ENCODE measurements at places on chromosomes 5 and 9.

DNA sequence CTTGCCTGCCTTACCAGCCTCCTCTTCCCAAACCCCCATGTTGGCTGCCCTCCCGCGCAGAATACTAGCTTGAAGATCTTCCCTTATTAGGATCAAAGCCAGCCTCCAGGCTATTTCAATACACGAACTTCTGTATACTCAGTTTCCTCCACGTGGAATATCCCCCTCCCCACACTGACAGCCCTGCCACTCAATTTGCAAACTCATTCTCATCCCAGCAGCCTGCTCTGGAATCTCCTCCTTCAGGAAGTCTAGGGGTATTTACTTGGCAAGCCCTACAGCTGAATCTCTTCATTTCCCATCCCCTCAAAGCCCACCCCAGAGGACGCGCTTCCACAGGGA lies 157.0 kb upstream of the SMIM23 start:
- no peak for DNase-seq

GRCh38 chr5:38680094-38680825 lies 123.8 kb upstream of the LIFR start:
- DNase-seq = no peak

GRCh38 chr9:37218800-37219425 lies 98.5 kb downstream of the ZCCHC7 start:
- DNase-seq = no peak

- peak; percentile 27 for DNase-seq
Measured at GRCh38 chr5:132747616-132748440, 602 bp downstream of the CCNI2 start.

DNA sequence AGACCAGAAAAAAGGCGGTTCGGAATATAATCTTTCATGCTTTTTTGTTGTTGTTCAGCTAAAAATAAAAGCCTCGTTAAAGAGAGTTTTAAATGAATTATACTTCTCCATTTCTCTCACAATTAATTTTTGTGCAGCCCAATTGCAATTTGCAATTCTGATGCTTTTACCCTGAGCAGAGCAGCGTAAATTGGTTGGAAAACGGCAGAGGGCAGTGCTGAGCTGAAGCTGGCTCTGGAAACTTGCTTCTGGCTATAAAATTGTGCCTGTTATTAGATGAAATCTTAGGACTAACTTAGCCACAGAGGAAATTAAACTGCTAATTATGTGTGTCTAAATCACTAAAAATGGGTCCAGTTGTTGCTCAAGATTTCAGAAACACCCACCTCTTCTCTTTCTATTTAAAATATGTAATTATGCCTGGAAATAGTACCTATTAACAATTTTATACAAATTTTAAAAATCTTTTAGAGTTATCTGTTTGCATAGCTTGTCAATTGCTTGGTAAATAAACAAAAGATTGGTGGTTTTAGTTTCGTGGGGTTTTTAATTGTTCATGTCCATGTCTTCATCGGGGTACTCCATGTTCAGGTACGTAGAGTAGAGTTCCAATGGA lies 441.8 kb upstream of the TLE4 start:
- peak; percentile 1 for DNase-seq

DNA sequence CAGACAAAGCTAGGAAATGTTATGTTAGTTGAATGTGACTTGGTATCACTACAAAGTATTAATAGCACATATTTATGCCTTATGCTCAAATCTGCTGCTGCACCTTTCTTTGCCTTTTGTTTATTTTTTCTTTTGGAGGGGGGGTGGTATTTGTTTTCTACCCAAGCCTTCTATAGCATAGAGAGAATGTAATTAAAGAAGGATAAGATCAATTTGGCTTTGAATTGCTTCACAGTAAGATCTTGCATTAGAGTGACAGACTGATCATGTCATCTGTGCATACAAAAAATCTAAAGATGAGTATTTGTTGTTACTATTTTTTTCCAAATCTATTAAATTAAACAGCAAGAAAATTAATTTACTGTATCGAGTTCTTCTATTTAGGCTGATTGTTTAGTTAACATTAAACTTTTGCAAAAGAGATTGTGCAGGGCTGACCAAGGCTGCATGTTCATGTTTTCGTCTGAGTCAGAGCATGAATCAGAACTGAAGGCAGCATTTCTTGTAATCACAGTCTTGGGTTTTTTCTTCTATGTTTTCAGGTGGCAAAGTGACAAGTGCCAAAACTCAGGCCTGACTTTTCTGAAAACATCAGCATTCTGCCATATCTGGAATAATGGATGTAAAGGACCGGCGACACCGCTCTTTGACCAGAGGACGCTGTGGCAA lies 1007.1 kb upstream of the WWC1 start:
- DNase-seq = no peak

GRCh38 chr9:82456642-82457041 lies 468.1 kb downstream of the SPATA31D1 start:
- no peak for DNase-seq

- peak; percentile 74 for DNase-seq
Measured at GRCh38 chr9:109817846-109818472, 38.0 kb downstream of the PALM2AKAP2 start.

GRCh38 chr5:14250084-14250695 lies 107.0 kb downstream of the TRIO start:
- no peak for DNase-seq

GRCh38 chr5:131932235-131932634 lies 13.2 kb downstream of the MEIKIN start:
- no peak for DNase-seq

DNA sequence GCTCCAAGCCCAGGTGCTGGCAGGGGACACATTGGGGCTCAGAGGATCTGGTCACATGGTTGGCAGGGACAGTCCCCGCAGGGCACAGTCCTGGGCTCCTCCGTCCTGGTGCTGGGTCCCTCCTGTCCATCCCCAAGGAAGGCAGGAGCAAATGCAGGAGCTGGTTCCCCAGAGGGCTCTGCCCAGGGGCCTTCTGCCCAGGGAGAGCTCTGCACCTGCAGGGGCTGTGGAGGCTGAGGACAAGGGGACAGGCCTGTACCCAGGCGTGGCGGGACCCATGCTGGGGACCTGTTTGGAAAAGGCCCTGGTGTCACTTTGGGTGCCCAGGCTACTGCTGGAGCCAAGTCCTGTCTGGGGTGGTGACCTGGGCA lies 7.2 kb downstream of the SPATA31E1 start:
- DNase-seq = no peak

- DNase-seq = peak; percentile 4
Measured at GRCh38 chr5:112329419-112330090, 89.5 kb downstream of the EPB41L4A start.

GRCh38 chr9:82188817-82189216 lies 200.2 kb downstream of the SPATA31D1 start:
- no peak for DNase-seq

DNA sequence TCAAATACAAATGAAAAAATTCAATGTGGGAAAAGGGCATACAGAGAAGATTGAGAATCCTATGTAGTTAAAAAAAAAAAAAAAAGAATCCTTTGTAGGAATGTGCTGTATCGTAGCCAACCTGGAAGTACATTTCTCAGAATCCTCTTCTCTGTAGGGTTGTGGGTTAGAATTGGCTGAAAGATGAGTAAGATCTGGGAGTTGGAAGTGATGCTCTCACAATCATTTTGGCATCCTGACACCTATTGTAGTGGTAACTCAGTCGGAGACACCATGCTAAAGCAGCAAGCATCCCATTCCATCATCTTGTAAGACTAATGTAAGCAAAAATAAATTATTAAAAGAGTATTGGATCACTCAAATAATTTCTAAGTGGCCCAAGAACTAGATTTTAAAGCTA lies 30.6 kb downstream of the MRPL22 start:
- DNase-seq = no peak

- DNase-seq = no peak
Measured at GRCh38 chr9:133275105-133276000, at the start of gene ABO. Gene ABO (minus strand): TSS chr9:133275201.

DNA sequence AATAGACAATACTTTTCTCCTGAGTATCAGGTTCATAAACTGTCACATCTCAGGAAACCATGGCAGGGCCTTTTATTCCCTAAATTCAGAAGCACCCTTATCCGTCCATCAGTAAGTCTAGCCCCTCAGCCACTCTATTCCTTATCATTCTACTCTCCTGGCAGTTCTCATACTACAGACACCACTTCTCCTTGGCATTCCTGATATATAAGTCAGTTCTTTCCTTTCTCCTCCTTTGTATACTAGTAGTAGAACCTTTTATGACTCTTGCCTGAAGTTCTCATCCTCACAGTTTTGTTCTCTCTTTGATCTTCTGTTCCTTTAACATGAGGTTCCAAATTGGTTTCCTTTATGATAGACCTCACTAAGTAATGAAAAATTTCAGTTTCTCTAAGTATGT lies 29.3 kb downstream of the GRAMD2B start:
- DNase-seq = no peak

DNA sequence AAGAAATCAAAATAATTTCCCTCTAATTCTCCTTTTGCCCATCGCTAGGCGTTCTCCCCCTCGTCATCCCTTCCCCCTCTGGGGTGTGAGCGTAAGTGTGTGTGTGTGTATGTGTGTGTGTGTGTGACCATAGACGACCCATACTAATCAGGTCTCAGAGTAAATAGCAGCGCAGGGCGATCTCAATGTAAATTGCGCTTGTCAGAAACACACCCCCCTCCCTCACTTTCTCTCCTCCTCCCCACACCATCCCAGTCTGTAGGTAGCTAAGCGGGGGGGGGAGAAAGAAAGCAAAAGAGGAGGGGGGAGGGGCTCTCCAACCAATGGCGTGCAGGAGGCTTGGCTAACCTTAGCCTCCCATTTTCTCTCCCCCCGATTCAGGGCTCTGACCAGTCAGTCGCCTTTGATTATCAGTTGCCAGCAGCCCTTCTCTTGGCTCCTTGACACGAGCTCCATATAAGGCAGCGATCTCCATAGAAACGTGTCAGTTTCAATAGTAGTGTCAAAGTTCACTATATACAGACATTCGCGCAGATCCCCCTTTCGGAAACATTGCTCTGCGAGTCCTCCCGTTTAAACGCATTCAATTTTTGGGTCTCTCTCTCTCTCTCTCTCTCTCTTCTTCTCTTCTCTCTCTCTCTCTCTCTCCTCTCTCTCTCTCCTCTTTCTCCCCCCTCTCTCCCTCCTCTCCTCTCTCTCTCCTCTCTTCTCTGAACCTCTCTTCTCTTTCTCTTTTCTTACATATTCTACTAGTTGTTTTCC lies at the start of gene NR2F1:
TSS of gene NR2F1 (plus strand) at position 546 of the 762 bp plus-strand sequence. CDS start 1,802 bp downstream, outside the sequence.
- no peak for DNase-seq

DNA sequence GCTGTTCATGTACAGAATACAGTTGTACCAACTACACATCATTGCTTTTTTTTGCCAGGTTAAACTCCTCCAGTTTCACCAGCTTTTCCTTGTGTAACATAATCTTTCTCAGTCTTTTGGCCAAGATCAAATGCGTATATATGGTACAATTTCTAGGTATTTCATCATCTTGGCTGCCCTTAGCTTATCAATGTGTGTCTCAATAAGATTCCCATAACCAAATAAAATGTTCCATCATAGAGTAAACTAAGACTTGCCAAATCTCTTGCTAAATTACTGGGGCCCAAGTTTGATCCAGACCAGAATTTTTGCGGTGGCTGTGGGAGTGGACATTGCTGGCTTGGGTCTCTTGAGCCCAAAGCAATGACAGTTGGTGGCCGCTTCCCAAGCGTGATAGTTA lies 24.3 kb upstream of the ERBIN start:
- DNase-seq = no peak

DNA sequence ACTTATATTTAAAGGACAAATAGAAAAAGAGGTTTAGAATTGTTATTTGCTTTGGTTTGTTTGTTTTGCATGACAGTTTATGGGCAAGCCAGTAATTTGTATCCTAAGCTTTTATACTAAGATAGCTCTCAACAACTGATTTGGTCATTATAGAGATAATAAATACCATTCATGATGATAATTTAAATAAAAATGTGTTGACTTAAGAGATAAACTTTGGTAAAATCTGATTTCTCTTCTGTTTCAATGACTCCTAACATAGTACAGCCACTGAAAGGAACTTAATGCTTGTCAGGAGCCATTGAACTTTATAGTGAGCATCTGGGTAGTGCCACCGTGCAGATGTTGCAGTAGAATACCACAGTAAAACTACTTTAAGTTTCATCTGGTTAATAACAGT lies 160.7 kb upstream of the ACOT12 start:
- DNase-seq = no peak

GRCh38 chr9:70421272-70422180 lies 7.1 kb upstream of the KLF9 start:
- DNase-seq = no peak

DNA sequence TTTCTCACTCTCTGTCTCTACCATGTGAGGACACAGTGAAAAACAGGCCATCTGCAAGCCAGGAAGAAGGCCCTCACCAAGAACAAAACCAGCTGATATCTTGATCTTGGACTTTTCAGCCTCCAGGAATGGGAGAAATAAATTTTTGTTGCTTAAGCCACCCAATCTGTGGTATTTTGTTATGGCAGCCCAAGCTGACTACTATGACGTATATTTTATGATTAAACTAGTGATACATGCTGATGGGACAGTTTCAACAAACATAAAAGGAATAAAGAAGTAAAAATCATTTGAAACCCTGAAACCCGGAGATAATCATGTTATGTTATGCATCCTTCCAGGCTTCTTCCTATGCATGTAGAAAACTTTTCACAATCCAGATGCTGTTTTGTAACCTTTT lies 71.5 kb upstream of the ERBIN start:
- DNase-seq = no peak

DNA sequence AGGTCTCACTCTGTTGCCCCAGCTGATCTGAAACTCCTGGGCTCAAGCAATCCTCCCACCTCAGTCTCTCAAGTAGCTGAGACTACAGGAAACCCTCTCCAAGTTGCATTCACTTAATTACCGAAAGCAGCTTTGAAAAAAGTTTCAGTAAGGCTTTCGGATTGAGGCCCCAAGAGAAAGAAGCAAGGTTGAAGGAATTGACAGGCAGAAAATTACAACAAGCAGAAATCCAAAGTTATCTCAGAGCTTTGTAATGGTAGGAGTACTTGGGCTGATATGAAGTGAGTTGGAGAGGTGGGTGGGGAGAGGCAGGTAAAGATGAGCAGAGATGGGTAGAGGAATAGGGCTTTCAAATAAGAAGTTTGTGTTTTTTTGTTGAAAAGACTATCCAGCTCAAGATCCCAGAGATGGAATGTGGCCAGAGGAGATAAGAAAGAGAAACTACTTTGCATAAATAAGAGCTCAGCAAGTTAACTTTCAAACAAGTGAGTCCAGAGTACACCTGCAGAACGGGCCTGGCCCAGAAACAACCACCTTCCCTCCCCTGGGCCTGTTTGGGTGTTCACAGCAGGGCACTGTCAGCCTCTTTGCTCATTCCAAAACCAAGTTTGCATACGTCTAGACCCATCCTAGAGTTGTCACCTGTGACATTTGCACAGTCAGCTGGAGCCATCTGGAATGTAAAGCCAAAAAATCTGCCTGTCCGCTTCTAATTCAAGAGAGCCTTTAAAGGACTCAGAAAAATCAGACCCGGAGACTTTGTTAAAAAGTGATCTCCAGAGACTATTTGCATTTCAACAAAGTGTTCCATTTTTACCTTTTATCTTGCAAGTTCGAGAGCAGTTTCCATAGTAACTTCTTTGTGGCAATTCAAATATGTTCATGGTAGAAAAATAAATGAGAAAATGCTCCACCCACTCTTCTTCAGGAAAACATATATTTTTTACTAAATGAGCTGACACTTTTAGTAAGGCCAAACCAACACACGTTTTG lies 2.2 kb upstream of the CLINT1 start:
- peak; percentile 82 for DNase-seq

- DNase-seq = no peak
Measured at GRCh38 chr9:7910426-7911020, 110.9 kb upstream of the DMAC1 start.

- DNase-seq = no peak
Measured at GRCh38 chr5:36156619-36157018, 4.7 kb downstream of the SKP2 start.

Measured in activated CD4-positive, alpha-beta T cell treated with anti-CD3 and anti-CD28 coated beads, Interleukin-2, Interleukin-4, amounts not matched to agents 100 ng/mL and 50 ng/mL, durations not matched to agents 16 hours and 8 hours (primary cell).